ENCODE measurements at places on chromosomes 6 and 20.
A peak's percentile ranks its signal among the peaks of the same experiment; 100 is the strongest.

DNA sequence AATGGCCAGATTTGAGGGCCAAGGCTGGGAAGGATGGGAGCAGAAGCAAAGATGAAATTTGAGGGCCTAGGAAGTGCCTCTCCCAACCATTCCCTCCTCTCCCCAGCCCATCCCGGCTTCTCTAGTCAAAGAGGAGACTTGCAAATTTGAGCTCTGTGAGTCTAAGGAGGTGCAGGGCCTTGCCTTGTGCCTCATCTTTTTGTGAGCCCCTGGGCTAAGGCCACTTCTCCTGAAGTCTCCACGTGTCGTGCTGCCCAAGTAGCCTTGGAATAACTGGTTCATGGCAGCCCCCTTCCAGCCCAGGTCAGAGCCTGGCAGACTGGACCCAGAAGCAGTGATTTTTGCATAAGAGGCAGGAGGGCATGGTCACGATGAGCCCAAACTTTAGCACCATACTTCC lies 6.7 kb downstream of the PTGIS start:
- DNase-seq: no peak

- no peak for DNase-seq
Observed at GRCh38 chr20:50618537-50618936, 72.8 kb downstream of the RIPOR3 start.

GRCh38 chr6:112409311-112409710 lies 62.2 kb downstream of the RFPL4B start:
- no peak for DNase-seq

GRCh38 chr6:125273965-125274364 lies 27.8 kb downstream of the HDDC2 start:
- DNase-seq: no peak

GRCh38 chr20:2283706-2284423 lies 11.9 kb upstream of the TGM3 start:
- DNase-seq: no peak

DNA sequence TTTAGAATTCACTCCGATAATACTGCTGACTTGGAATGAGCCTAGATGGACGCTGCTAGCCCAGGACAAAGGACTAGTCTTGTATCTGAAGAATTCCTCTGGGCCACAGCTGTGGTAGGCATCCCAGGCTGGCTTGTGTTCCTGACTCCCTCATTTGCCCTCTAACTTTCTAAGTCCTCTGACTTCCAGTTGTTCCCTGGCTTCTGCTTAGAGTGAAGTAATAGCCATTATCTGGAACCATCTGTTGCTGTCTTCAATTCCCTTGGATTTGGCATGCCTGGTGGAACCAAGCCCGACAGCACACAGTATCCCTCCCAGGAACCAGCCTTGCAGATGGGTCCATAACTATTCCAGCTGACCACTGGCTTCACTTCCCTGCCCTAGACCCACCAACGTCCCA lies 376.0 kb downstream of the SYNE1 start:
- no peak for DNase-seq

- no peak for DNase-seq
Observed at GRCh38 chr6:119233312-119233984, 116.1 kb downstream of the MAN1A1 start.

- DNase-seq: peak; percentile 86
Observed at GRCh38 chr6:26017632-26017966, 55.0 kb downstream of the TRIM38 start.

GRCh38 chr6:5054245-5054873 lies 30.8 kb upstream of the PPP1R3G start:
- DNase-seq: no peak

- DNase-seq: no peak
Observed at GRCh38 chr6:155765275-155766194, 309.9 kb upstream of the NOX3 start.

DNA sequence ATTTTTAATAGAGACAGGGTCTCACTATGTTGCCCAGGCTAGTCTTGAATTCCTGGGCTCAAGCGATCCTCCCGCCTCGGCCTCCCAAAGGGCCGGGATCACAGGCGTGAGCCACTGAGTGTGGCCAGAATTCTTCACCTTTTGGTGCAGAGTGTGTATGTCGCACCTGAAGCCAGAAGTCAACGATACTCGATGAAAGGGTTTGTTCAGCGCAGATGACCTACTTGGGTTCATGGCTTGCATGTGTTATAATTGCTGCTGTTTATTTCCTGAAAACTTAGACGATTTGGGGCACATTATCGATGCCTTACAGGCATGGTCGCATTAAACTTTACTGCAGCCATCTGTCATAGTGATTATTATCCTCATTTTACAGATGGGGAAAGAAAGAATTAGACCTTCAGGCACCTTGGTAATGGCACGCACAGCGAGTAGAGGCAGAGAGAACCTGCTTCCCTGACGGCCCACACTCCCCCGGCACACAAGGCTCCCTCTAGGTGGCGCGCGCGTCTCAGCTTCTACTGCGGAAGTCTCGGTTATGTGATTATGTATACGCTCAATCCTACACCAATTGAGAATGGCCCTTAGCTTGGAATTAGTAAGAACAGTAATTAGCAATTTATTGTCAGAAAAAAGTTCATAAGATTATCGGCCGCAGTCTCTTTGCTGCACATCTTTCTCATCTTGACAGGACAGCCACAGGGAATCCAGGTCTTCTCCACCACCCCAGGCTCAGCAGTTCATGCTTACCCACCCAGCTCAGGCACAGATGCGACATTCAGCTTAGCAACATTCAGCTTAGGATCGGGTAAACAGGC lies 212.8 kb upstream of the PROKR2 start:
- peak; percentile 87 for DNase-seq

All from stimulated activated CD4-positive, alpha-beta T cell treated with anti-CD3 and anti-CD28 coated beads, Interleukin-4, amount 100 ng/mL, for 24 hours (primary cell).